Activated naive CD8-positive, alpha-beta T cell treated with anti-CD3 and anti-CD28 coated beads, Interleukin-2, amount 10 ng/mL, durations not matched to agents 7 days and 5 days (primary cell): ENCODE measurements at places on chromosomes 2 and 18. TPM values are rescaled to one million over a fixed set of nuclear protein-coding genes. Genes with fewer than 3 reads are reported as not detected.

DNA sequence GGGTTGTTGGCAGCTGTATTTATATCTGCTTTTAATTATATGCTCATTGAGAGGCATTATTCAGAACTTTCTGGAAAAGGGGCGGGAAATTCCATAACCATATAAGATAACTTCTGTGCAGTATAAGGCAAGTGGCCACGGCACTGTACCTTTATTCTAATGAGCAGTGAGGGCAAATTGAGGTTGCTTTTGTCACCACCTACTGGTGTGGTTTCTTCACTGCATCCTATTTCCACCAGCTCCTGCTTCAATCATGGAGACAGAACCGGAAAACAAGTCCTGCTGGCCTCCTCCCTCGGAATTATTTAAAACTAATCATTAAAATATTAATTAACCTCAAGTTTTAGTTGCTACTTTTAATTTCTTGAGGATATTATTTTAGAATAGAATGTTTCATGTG, 759.4 kb downstream of the CBLN2 start:
- H3K27ac ChIP-seq, result no peak overlapping the region
- no peaks in the 10 kb centered on the region for H3K36me3 ChIP-seq
- no peak overlapping the region for H3K4me3 ChIP-seq
- no peaks in the 10 kb centered on the region for H3K4me1 ChIP-seq
- no peak for DNase-seq

The HOXD10 gene
- not detected for total RNA-seq

GRCh38 chr2:61439241-61440002, 31.5 kb downstream of the USP34 start:
- no peak overlapping the region for H3K27ac ChIP-seq
- H3K36me3 ChIP-seq, result peaks cover 36% of the 10 kb centered on the region
- H3K4me1 ChIP-seq, result peaks cover 33% of the 10 kb centered on the region
- no peak overlapping the region for H3K4me3 ChIP-seq

The CRYBA2 gene
- not detected for total RNA-seq

DNA sequence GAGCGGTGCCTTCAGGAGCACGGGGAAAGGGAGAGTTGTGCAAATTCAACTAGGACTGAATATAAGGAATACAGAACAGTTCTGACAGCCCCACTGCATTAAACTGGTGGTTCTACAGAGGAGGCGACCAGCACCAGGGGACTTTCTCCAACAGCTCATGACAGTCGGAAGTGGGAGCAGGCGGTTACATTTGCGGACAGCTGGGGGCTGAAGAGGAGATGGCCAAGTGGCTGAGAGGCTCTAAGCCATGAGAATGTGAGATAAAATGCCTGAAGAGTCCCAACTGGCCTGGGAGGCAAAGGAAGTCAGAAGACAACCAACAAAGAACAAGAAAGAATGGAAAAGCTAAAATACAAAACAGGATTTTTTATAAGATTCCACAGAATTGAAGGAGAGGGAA, 141.3 kb downstream of the L3MBTL4 start:
- no peaks in the 10 kb centered on the region for H3K4me1 ChIP-seq
- H3K36me3 ChIP-seq, result no peaks in the 10 kb centered on the region
- no peak overlapping the region for H3K4me3 ChIP-seq
- no peak overlapping the region for H3K27ac ChIP-seq
- H3K27me3 ChIP-seq, result no peaks in the 10 kb centered on the region
- no peak for DNase-seq

DNA sequence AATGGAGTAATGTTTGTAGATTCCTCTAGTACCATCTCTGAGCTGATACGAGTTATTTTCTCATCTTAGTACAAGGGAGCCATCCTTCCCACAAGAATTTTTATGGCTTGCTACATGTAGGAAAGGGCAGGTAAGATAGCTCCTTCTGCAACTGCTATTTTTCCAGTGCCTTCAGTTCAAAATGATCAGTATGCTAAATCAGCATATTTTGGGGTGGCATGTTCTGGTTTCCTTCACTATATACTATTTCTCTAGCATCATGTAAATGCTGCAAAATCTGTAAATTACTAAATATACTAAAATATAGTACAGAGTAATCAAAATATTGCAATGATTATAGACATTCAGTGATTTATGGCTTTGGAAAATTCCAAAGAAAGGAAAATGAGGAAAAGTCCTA, 1230.0 kb upstream of the CHAC2 start:
- no peaks in the 10 kb centered on the region for H3K4me1 ChIP-seq
- H3K4me3 ChIP-seq, result no peak overlapping the region
- DNase-seq, result no peak
- no peaks in the 10 kb centered on the region for H3K27me3 ChIP-seq

GRCh38 chr18:26071020-26071419, 19.4 kb downstream of the SS18 start:
- H3K27ac ChIP-seq, result no peak overlapping the region
- no peak for DNase-seq
